Body of pancreas (tissue), 4 donors: ENCODE measurements at places on chromosomes 7 and 10.

DNA sequence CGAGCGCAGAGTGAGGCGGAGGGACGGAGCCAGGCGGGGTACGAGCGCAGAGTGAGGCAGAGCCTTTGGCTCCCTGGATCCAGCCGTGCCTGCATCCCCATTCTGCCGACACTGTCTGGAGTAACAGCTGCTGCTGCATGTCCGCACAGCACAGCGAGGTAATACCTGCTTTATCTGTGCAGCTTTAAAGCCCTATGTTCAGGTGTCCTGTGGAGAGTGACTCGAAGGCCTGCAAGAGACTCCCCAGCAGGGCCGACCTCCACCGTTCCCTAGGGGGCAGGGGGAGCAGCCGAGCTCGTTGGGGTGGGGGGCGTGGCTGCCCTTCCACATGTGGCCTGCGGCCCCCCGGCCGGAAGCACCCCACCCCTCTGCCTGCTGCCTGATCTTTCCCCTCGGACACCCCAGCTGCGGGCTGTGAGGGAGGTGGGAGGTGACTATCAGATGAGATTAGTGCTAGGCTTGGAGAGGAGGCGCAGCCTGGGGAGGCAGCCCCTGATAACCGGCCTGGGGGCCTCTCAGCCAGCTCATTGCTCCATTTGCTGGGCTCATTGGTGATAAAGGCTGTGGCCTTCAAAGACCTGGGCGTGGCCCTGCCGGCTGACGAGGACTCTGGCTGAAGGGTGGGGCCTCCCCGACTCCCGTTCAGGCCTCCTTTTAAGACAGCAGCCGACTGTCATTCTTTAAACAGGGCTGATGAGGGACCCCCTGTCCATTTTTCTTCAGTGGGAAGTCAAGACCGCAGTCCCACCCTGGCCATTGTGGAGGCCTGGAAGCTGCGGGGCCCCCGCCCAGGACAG lies 8.0 kb downstream of the VENTX start:
- DNase-seq, result no peak

GRCh38 chr10:132928261-132928660 lies 14.1 kb downstream of the CFAP46 start:
- DNase-seq, result no peak

GRCh38 chr7:36045830-36046341 lies 107.2 kb upstream of the EEPD1 start:
- no peak for DNase-seq

GRCh38 chr7:110358028-110358427 lies 732.9 kb upstream of the LRRN3 start:
- DNase-seq, result no peak

GRCh38 chr7:75559355-75559975 lies 67.3 kb downstream of the SPDYE5 start:
- DNase-seq, result no peak

DNA sequence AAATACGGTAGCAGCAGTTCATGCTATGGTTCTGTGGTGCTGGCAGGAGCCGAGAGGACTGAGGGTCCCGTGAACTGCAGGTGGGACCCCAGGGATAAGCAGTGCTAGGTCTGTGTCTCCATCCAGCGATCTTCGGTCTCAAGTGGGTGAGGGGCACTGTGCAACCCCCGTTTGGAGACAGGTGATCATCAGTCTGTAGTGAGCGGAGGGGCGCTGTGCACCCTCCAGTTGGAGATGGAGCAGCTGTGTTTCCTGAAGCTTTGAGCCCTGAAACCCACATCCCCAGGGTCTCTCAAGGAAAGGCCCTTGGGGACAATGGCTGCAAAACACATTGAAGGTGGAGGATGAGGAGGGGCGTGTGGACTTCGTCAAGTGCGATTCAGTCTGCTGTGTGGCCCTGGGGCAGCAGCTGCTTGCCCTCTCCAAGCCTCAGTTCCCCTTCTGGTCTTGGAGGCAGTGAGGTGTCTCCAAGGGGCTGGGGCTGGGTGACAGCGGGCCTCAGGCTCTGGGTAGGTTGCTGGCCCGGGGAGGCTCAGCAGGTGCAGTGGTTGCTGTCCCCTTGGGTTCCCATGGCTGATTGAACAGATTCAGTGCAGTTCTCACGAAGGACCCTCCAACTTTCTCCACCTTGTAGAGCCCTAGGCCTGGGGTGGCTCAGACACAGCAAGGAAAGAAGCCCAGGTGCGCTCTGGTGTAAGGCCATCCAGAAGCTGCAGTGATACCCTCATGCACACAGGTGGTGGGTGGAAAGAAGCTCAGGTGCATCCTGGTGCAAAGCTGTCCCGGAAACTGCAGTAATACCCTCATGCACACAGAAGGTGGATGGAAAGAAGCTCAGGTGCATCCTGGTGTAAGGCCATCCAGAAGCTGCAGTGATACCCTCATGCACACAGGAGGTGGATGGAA lies 160.6 kb downstream of the ADARB2 start:
- DNase-seq, result no peak

GRCh38 chr10:110486680-110487410 lies 10.9 kb upstream of the DUSP5 start:
- no peak for DNase-seq

DNA sequence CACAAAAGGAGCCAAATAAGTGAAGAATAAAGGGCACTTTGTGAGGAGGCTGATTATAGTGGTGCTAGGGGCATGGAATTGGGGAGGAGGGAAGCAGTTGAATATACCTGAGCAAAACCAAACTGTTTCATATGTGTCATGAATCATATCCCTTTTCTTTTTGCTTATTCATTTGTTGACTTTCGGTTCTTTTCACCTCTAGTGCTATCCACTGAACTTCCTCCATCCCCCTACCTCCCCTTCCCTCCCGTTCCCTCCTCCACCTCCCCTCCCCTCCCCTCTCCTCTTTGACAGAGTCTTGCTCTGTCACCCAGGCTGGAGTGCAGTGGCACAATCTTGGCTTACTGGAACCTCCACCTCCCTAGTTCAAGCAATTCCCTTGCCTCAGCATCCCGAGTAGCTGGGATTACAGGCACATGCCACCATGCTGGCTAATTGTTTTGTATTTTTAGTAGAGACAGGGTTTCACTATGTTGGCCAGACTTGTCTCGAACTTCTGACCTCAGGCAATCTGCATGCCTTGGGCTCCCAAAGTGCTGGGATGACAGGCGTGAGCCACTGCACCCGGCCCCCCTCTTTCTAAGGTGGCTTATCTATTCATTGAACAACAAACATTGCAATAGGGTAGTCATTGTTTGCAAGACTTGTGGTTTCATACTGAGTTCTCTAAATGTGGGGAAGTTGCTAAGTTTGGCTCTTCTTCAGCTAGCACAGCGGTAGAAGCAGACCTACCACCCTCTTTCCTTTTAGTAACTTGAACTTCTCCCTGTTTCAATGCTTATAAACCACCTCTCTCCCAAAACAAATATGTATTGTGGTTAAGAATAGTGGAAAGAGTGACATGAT lies 150.4 kb upstream of the PRPS1L1 start:
- DNase-seq, result no peak

DNA sequence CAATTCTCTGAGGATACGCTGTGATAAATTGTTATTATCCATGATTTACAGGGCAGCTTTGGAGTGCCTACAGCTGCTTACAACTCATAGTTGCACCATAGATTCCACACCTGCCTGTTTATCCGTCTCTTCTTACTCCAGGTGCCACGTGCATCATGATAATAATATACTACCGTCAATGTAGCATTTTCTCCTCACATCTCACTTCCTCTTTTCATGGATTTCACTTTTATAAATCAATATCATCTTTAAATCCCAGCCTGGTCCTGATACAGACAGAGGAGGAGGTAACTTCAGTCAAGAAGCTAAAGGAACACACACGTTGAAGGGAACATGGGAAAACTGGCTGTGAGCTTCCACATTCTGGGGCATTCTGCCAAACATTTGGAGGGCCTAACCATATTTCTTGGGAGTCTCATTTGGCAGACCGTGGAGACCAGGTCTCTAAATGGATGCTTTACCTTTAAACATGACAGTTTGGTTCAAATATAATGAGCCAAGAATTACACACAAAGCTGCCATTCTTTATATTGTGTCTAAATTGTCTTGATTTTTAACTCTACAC lies 2.4 kb downstream of the CH25H start:
- DNase-seq, result no peak

DNA sequence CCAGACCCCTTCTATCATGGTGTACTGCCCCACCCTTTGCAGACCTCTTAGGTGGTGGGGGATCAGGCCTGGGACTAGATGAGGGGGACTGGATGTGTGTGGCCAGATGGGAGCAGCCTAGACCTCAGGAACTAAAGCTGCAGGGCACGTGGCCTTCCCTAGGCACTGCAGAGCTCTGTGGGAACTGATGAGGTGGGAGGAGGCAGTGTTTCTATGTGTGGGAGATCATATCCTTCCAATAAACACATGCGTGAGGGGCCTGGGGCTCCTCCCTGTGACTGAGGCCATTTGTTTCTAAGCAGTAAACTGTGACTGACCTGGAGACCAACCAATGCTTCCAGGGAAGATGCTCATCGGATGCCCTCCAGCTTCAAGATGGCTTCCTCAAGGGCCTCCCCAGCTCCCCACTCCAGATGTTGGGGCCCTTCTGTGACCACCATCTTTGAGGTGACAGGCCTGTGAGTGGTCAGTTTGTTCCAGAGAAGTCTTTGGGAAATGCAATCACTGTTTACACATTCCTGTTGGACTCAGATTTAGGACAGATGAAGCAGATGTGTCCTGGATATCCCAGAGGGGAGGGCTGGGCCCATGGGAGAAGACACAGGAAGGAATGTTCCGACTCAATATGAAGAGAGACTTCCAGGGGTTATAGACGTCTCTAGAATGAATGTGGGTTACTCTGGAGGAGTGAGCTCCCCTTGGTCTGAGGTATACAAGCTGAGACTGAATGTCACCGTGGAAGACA lies 23.6 kb upstream of the ZCCHC24 start:
- DNase-seq, result no peak

DNA sequence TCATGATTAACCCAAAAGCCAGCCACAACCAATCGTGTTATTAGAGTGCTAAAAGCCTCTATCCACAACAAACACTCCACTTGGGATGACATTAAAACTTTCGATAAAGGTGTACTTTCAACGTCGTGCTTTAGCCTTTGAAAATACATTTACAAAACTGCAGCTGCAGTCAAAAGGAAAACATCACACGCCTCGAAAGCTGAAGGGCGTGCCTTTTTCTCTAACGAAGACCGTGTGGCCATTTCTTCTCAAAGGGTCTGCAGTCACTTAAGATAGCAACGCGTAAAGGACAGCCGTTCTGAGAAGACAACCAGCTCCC lies 1.1 kb downstream of the ARHGAP12 start:
- DNase-seq, result no peak

- DNase-seq, result no peak
These were observed 24.7 kb upstream of the AMZ1 start for GRCh38 chr7:2663121-2663886.

GRCh38 chr7:91182819-91183764 lies 81.1 kb upstream of the FZD1 start:
- no peak for DNase-seq

DNA sequence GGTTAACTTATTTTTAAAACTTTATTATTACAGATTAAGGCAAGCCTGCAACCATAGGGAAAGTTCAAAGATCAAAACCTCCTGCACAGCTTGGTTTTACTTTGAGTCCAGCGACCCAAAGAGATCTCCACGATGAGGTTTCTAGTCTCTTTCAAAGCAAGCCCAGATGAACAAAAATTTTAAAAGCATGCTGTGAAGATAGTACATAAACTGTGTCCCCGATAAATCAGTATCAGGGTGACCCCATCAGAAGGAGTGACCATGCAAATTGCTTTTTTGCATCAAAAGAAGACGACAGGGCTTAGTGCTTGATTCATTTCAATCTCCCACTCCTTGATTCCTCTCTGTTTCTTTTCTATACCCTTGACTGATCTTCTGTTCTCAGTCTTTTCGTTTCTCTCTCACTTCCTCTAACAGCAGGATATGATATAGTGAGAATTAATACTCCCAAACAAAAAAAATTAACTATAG lies 16.0 kb upstream of the DNTT start:
- no peak for DNase-seq

DNA sequence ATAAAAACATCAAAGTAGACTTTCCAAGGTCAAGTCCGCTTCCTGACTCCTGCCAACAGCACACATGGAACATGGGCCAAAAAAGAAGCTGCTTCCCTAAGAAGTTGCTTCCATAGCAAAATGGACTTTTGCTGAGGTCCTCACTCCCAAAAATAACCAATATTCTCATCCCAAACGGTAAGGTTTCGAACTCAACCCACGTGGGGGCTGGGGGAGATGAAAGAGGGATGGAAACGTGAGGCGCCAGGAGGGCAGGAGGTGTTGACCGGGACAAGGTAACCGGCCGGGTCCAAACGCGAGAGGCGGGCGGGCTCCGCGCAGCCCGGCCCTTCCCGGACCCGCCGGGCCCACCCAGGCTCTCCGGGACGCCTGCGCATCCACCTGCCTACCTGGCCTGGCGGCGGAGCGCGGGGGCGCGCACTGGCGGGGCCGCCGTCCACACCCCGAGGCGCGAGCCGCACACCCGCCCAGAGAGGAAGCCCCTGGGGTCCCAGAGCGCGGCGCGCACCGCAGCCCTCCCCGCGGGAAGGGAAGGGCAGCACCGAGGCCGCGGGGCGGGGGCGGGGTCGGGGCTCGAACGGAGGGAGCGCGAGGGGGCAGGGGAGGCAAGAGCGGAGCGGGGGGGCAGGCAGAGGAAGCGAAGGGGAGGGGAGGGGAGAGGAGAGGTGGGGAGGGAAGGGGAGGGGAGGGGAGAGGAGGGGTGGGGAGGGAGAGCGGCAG lies 742 bp downstream of the LMBR1 start:
- peak; percentile 53 for DNase-seq

DNA sequence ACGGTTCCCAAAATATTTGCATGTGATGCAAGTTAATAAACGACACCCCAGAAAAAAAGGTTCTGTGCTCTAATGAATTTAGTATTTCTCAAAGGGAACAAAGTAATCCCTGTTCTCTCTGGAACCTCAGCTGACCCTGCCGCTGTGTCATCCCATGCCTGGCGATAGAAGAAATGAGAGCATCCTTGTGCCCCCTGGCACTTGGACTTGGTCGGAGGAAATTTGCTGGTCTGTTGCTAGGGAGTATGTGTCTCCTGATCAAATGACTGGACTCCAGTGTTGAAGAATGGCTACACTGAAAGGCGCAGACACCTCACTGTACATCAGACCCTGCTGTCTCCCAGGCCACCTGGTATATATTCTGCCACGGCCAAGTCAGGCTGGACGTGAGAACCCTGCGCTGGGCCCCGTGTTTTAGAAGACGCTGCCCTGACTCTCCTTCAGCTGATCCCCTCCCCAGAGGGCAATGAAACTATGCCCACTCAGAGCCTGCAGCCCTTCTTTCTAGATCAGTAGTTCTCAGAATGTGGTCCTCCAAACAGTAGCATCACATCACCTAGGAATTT lies 67.2 kb downstream of the THNSL1 start:
- no peak for DNase-seq

GRCh38 chr10:69732147-69732825 lies 69.4 kb upstream of the COL13A1 start:
- DNase-seq, result no peak

GRCh38 chr10:103480521-103480920 lies 1.5 kb upstream of the CALHM3 start:
- DNase-seq, result peak; percentile 56

GRCh38 chr10:119803264-119803663 lies 69.4 kb downstream of the MCMBP start:
- no peak for DNase-seq

- no peak for DNase-seq
These were observed 504.1 kb upstream of the ANKRD30A start for GRCh38 chr10:36621346-36621745.
